SK-N-SH treated with all-trans-retinoic acid at 6 μM for 48 hours (cell line): ENCODE measurements at places on chromosomes 11 and 22.

- ATAC-seq, result no peak
Measured at GRCh38 chr11:73726825-73727224, 34.0 kb downstream of the RAB6A start.

DNA sequence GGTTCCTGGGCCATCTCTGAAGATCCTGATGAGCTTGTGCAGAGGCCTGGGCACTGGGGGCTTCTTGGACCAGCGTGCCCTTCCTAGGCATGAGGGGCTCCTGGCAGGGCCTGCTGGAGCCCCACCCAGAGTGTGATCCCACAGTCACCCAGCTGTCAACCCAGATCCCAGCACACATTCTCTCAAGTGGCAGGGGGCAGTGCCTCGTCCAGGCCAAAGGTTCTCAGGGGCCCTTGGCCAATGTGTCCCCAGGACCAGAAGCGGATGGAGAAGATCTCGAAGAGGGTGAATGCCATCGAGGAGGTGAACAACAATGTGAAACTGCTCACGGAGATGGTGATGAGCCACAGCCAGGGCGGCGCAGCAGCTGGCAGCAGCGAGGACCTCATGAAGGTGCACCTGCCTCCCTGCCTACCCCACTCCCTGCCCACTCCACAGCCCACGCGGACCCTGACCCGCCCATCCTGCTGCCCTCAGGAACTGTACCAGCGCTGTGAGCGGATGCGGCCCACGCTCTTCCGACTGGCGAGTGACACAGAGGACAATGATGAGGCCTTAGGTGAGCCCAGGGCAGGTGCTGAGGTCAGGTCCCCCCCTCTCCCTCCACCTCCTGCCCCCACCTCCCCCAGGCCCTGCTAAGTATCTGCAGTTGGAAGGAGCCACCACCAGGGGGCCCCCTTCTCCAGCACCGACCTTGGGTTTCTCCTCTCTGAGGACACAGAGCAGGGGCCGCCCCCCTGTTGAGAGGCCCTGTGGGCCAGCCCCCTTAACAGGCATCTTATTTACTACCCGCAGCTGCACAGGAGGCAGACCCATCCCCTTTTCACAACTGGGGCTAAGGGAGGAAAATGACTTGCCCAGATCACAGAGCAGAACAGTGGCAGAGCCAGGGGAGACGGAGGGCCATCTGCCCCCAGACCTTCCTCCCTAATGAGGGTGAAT lies 14.7 kb downstream of the GGA1 start:
- ATAC-seq, result peak; percentile 87

DNA sequence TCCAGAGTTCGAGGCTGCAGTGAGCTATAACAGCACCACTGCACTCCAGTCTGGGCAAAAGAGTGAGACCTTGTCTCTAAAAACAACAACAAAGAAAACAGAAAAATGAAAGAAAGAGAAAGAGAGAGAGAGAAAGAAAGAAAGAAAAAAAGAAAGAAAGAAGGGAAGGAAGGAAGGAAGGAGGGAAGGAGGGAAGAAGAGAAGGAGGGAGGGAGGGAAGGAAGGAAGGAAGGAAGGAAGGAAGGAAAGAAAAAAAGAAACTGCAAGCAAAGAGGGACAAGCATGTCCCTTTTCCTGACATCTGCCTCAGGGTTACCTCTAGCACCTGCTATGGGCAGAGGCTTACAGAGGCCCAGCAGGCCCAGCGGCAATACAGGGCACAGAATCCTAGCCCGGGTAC lies 475.0 kb downstream of the MIAT start:
- no peak for ATAC-seq

DNA sequence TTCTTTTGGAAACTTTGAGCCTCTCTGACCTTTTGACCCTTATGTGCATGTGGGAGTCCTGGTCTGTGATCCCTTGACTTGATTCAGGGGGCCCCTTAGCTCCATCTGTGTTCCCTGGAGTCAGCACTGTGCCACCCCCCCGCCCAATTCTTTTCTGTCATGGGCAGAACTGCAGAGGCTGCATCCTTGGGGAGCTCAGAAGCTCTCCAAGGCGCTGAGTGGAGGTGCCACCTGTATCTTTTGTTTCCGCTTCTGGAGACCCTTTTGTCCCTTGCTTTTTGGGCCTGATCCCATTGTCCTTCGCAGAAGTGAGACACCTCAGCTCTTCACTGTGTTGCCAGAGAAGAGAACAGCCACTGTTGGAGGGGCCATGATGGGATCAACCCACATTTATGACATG lies 2.4 kb upstream of the PACS1 start:
- no peak for ATAC-seq

GRCh38 chr11:71249301-71249700 lies 3.1 kb downstream of the SHANK2 start:
- no peak for ATAC-seq

GRCh38 chr22:40221055-40221414 lies 43.3 kb downstream of the TNRC6B start:
- no peak for ATAC-seq

- peak; percentile 69 for ATAC-seq
Measured at GRCh38 chr22:36329254-36330078, 58.3 kb downstream of the MYH9 start.

GRCh38 chr11:87600938-87601337 lies 563.2 kb downstream of the TMEM135 start:
- no peak for ATAC-seq

- ATAC-seq, result no peak; the same call in 2 of the 3 replicates
Measured at GRCh38 chr11:20011307-20011951, 148.8 kb downstream of the DBX1 start.

DNA sequence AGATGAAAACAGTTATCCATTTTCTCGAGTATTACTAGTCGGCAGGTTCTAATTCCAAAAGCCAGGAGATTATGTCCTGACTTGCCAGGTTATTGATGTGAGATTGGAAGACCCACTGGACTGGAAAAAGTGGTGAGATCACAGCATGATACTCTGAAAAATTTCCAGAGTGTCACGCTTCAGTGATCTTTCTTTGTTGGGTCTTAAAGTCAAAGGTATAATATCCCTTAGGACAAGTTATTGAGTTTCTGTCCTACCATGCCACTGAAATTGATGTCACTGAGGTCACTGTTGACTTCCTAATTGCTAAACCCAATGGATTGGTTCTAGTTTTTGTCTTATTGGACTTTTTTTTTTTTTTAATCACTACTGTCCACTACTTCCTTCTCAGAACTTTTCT lies 104.5 kb upstream of the GRAMD1B start:
- ATAC-seq, result no peak

DNA sequence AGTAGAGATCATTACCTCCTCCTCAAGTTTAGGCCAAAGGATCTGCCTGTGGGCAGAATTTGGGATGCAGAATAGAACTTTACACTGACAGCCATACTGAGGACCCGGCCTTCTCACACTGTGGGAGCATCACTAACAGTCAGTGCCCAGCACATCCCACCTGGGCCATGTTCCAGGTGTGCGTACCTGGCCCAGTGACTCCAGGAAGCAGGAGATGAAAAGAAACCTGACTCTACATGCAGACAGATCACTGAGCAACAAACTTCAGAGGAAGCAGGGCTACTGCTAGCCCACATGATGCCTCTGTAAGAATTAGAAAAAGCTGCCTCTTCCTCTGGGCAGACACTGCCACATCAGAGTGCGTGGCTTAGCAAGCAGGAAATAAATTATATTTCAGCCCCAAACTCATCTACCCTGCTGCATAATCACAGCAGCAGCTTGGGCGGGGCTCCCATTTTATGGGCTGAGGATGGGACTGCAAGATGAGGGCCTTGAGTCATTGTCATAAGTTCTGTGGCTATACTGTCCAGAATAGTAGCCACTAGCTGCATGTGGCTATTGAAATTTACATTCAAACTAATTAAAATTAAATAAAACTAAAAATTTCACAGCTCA lies 6.0 kb upstream of the LMO2 start:
- no peak for ATAC-seq

DNA sequence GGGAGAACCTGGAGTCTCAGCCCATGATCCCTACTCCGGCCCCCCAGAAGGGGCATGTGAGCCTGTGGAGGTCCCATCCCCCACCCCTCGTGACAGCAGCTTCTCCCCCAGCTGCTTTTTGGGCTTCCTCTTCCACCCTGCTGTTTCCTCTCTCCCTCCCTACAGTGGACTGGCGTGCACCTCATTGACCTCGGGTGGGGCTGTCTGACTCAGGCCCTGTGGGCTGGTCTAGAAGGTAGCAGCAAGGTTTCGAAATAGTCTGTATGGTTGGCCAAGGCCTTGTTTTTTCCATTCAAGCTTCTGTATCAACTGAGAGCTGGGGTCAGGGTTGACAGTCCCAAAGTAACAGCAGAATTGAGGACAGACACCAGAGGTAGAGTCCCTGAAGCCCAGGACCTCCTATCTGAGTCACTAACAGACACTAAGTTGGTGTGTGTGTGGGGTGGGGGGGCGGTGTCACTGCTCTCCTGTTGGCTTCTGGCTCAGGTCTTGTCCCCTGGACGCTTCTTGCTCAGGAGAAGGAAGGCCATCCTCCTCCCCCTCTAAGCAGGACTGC lies 7.7 kb downstream of the SLC37A2 start:
- no peak for ATAC-seq

DNA sequence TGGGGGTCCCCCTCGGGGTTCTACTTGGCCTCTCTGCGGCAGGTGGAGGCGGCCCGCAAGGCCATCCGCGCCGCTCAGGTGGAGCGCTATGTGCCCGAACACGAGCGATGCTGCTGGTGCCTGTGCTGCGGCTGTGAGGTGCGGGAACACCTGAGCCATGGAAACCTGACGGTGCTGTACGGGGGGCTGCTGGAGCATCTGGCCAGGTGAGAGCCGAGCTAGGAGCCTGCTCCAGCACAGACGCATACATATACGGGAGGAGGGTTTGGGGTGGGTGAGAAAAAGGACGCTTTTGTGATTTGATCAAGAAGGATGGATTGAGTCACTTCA lies 415 bp downstream of the CENATAC start:
- ATAC-seq, result peak; percentile 55

DNA sequence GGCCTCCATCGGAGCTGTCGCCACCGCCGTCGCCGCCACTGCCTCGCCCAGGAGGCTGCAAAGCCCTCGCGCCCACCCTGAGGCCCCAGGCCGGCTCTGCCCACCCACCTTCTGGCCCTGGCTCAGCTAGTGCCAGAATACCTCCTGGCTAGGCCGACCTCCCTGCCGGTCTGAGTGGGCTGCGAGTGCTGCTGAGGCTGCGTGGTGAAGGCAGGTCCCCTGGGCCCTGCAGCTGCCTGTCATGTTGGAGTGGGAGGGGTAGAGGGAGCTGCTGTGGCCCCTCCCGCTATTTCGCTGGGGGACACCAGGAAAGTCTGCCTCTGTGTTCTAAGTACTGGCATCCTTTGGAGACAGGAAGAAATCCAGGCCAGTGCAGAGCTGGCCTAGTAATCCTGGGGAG lies 34.2 kb downstream of the LRRC10B start:
- no peak for ATAC-seq

- ATAC-seq, result no peak
Measured at GRCh38 chr11:126914941-126915340, 85.6 kb downstream of the KIRREL3 start.

DNA sequence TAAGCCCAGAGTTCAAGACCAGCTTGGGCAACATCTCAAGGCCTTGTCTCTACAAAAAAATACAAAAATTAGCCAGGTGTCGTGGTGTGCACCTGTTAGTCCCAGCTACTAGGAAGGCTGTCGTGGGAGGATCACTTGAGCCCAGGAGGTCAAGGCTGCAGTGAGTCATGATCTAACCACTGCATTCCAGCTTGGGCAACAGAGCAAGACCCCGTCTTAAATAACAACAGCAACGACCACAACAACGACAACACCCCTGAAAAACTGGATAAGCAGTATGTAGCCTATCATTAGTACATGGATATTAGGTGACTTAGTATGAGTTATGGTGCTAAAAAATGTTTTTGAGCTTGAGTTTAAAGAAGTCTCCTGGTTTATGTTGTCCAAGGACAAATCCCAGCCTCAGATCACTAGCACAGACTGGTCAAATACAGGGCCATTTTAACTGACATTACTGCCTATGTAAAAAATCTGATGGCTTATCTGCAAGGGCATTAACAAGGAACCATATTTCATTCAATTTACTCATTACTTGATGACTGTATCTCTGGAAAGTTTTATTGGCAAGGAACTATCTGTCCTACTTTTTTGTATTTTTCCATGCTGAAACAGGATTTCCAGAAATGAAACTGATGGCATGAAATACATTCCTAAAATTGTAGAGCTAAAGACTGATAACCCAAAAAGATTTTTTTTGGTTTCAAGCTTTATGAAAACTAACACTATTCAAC lies 23.4 kb downstream of the C2CD3 start:
- ATAC-seq, result peak; percentile 31

GRCh38 chr11:65891219-65892136 lies 1.0 kb downstream of the CCDC85B start:
- peak; percentile 0; the same call in 1 of the 3 replicates for ATAC-seq

- ATAC-seq, result peak; percentile 55
Measured at GRCh38 chr22:19984201-19984753, 32.3 kb downstream of the ARVCF start.

DNA sequence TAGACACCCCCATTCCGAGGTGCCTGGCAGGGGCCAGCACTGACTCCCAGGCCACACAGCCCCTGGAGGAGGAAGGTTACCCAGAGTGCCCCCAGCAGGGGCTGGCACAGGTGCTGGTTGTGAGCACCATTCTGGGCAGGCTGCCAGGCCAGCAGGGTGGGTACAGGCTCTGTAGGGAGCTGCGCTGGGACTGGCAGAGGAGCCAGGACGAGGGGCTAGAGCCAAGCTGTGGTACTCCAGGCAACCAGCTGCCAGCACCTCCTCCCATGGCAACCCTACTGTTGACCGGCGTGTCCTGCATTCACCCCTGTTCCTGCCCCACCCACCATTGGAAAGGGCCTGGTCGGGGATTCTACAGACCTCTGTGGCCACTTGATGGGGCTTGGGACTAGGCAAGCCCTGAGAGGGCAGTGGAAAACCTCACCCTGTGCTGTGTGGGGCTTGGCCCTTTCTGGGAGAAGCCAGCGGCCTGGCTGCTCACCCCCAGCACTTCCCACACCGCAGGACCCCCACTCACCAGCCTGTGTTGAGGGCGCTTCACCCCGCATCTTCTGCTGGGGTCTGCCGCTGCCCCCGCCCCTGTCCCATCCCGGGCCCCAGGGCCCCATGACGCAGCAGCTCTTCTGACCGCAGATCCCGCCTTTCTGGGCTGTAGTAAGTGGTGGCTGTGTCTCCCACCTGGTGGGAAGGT lies 1.9 kb downstream of the CLDN5 start:
- no peak for ATAC-seq

- no peak for ATAC-seq
Measured at GRCh38 chr11:32312206-32312817, 123.0 kb downstream of the WT1 start.

GRCh38 chr11:7775689-7776088 lies 21.1 kb downstream of the OR5P2 start:
- no peak for ATAC-seq

GRCh38 chr11:10320736-10321465 lies 16.0 kb downstream of the ADM start:
- no peak for ATAC-seq
